Caki2 (cell line): ENCODE measurements at places on chromosomes 3 and 15.
A peak's percentile ranks its signal among the peaks of the same experiment; 100 is the strongest.

- no peak for DNase-seq
These were observed 425.3 kb upstream of the PROK2 start for GRCh38 chr3:72210261-72210660.

DNA sequence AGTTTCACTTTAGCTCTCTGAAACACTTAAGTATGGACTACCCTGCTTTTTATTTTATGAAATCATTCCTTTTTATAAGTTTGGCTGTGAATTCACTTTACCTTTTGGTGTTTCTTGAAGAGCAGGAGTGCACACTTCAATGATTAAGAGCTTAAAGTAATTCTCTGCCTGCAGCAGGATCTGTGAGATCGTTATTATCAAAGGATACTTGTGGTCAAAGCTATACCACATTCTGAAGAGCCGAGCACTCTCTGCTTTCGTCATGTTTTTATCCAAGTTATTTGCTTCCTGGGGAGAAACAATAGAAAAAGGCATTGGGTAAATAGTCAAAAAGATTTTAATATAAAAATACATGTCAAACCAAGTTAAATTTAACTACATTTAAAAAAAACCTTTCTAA, 243.7 kb downstream of the CHST2 start:
- no peak for DNase-seq

- no peak for DNase-seq
These were observed 96.2 kb downstream of the IGF1R start for GRCh38 chr15:98744506-98744905.

DNA sequence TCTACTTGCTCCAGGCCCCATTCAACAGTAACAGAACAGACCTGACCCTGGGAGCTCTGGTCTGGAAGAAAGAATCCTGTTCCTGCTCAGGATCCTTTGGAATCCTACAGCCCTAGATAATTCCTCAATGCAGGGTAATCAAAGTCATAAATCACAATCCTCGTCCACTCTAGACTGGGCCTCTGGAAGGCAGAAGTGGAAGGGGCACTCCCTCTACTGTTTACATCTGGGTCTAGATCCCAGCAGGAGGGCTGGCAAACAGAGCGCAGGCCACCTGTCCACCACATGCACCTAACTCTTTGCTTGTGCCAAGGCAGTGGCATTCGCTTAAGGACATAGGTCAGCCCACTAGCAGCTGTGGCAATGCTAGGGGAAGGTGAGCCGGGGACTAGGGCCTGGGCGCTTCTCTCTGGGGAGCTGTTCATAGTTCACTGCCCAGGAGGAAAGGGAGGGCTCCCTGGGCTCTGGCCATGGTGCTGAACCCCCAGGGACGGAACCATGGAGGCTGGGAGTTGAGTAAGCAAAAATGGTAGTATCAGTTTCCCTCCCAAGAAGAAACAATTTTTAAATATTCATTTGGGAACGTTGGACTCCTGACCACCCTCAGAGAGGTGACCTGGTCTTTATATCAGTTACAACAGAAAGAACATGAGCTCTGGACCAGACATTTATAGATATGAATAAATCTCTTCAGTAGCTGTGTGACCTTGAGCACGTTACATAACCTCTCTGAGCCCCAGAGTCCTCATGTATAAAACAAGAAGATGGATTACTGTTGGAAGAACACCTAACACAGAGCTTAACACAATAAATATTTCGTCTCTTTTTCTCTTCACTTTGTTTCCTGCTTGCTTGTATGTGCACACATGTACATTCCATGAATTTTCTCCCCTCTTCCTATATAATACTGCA, 90.2 kb downstream of the NTRK3 start:
- peak; percentile 19 for DNase-seq

- no peak for DNase-seq
These were observed 3.3 kb downstream of the GTF2A2 start for GRCh38 chr15:59654046-59654445.

DNA sequence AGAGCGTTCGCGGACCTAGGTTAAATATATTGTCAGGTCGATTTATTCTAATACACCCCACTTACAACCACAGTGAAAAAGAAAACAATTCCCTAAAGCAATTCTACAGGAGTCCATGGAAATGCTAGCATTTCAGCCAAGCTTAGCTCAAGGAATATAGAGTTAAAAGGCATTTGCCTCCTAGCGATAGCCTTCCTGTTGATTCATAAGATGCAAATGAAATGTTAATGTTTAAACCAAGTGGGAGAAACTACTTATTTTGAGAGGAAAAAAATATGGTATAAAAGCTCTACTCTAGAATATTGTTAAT, 1.7 kb upstream of the ALCAM start:
- DNase-seq, result no peak

- DNase-seq, result peak; percentile 92
These were observed 38.7 kb upstream of the MGA start for GRCh38 chr15:41621200-41622193.

DNA sequence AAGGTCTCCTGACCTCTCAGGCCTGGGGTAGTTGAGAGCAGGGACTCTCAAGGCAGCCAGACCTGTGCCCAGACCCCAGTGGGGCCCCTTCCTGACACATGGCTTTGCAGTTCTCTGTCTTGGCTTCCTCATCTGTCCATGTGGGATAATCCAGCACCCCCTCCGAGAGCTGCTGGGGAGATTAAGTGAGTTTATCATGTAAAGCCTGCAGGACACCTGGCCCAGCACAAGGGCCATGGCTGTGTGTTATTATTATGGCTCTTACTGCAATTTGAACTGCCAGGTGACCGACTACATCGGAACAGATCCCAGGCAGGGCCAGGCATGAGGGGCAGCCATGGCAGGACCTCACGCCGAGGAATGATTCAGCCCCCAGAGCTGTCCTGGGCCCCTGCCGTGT, 12.6 kb downstream of the DUSP7 start:
- no peak for DNase-seq

GRCh38 chr3:139521816-139522215, 17.7 kb downstream of the RBP1 start:
- no peak for DNase-seq

DNA sequence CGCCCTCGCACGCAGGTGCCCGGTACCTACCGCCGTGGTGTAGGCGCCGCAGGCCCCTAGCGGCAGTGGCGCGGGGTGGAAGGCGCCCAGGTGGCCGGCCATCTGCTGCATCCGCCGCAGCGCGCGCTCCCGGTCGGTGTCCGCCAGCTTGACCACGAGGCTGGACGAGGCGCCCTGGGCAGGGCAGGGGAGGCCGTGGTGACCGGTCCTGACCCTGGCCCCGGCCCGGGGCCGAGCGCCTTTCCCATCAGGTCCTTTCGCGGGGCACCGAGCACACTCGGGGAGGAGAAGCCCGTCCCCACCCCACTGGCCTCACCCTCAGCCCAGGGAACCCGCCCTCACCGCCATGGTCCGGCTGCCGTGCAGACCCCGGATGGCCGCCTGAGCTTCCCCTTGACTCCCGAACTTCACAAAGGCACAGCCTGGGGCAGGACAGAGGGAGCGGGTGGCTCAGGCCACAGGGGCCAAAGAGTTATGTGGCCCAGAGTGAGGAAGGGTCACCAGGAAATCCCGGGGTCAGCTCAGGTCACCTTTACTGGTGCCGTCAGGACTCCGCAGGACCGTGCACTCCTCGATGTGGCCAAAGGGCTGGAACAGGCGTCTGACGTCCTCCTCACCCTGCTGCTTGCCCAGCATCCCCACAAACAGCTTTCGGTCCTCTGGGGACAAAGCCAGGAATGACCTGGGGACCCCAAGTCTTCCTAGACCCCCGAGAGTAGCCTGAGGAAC, 17.4 kb upstream of the PARP6 start:
- no peak for DNase-seq

GRCh38 chr3:187748050-187748481, 2.8 kb upstream of the BCL6 start:
- DNase-seq, result peak; percentile 70

GRCh38 chr3:183159333-183159732, 3.2 kb downstream of the LAMP3 start:
- no peak for DNase-seq

GRCh38 chr3:177994976-177995375, 541.3 kb upstream of the KCNMB2 start:
- no peak for DNase-seq

DNA sequence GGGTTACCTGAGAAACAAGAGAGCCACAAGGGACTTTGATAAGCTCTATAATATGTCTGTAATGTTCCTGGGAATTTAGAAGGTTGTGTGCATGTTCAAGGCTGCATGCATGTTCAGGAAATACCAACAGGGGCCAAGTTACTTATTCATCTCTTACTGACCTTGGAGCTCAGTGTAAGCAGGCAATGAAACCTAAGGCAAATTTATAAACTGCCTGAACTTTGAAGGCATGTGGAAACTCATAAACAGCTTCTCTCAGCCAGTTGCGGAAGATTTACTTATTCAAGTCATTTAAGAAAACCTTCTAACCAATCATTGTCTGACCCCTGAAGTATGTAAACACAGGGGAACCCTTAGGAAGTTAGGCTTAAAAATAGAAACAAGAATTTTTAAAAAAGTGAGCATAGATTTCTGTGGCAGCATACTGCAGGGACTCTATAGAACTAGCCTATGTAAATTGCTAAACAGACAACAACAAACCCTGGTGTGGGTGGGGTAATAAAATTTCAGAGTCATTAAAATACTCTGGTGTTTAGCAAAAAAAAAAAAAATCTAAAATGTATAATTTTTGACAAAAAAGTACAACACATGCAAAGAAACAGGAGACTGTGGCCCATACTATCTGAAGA, 57.2 kb downstream of the SLC15A2 start:
- no peak for DNase-seq

- peak; percentile 47 for DNase-seq
These were observed 229.9 kb downstream of the THRB start for GRCh38 chr3:24264748-24265158.

GRCh38 chr3:120180731-120181412, 86.6 kb upstream of the GSK3B start:
- DNase-seq, result no peak

GRCh38 chr3:178042376-178042775, 493.9 kb upstream of the KCNMB2 start:
- no peak for DNase-seq

DNA sequence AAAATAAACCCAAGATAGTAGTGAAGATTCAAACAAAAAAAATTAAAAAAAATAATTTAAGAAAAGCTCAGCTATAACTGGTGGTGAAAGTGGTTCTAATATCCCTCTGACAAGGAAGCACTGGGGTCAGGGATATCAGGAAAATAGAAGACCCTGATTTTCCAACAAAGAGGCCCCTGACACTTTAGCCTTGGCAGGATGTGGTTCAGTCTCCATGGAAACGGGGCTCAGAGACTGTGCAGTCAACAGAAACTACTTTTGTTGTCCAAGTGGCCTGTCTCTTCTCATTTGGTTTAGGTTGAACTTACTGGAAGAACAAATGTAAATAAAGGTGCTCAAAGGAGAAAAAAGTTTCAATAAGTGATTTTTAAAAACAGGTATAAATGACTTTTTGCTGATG, 27.2 kb downstream of the INTS14 start:
- no peak for DNase-seq

DNA sequence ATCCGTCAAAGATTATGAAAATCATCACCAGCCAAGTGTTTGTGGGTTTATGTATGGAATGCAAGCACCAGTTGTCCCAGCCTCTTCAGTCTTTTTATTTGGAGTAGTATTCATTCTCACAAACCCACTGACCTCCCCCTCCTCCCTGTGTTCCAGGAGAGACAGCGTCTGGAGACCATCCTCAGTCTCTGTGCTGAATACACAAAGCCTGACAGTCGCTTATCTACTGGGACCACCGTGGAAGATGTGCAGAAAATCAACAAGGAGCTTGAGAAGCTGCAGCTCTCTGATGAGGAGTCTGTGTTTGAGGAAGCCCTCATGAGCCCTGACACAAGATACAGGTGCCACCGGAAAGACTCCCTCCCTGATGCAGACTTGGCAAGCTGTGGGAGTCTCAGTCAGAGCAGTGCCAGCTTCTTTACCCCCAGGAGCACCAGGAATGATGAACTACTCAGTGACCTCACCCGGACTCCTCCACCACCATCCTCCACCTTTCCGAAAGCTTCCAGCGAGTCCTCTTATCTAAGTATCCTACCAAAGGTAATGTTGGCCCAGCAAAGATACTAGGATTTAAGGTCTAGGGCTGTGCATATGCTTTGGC, 54.2 kb downstream of the PHLDB2 start:
- DNase-seq, result no peak

DNA sequence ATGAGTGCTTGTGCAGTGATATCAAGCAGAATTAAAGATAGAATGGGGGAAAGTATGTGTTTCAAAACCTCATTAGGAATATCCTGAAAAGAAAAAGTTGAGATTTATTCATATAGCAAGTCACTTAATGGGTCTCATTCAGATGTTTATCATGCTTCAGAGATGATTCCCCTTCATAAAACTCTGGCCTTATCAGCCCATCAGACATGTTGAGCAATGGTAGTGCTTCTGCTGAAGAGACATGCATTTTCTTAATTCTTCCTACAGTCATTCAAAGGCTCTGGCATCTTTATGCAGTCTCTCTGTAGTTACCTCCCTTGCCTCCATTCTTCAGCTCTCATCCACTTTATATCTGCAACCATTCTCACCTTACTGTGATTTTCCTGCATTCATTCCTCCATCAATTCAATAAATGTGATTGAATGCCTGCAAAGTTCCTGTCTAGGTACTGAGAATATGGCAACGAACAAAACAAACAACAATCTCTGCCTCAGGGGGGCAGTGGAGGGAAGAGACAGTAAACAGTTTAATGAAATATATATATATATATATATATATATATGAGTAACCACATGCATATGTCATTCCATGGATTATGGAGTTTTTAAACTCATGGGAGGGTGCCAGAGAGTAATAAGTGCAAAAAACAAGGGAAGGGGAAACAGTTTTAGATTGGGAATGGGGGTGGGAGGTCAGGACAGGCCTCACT, 138.5 kb downstream of the NECTIN3 start:
- DNase-seq, result no peak

DNA sequence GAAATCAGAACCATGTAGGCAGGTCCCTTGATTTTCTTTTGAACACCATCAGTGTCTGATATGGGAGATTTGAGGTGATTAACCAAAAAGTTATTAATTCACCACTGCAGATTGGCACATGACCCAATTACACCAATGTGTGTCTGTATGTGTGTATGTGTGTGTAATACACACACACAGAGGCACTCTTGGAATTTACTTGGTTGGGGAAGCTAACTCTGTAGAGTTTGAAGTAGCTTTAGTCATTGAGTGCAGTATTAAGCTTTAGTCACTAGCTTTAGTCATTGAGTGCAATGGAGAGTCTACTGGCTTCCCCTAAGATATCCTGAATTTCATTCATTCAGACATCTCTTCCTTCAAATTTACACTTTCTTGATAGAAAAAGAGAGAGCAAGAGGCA, 109.4 kb upstream of the C15orf61 start:
- no peak for DNase-seq

DNA sequence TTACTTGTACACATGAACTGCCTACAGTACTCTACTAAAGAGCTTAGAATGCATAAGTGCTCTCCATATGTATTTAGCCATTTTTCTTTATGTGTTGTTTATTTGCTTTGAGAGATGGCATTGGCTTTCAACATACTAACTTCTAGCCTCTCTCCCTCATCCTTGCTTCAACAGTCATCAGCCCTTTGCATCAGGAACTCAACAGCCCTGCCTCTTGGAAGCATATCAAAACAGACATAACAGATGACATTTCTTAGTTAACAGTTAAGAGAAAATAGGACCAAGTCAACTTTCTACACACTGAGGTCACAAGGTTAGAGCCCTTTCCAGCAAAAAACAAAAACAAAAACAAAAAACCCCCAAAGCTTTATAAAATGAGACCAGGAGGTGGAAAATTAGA, 145.6 kb downstream of the TCF12 start:
- DNase-seq, result peak; percentile 34

GRCh38 chr3:31695280-31696008, 162.7 kb downstream of the STT3B start:
- DNase-seq, result no peak
